ENCODE measurements at places on chromosomes 1 and 21.

DNA sequence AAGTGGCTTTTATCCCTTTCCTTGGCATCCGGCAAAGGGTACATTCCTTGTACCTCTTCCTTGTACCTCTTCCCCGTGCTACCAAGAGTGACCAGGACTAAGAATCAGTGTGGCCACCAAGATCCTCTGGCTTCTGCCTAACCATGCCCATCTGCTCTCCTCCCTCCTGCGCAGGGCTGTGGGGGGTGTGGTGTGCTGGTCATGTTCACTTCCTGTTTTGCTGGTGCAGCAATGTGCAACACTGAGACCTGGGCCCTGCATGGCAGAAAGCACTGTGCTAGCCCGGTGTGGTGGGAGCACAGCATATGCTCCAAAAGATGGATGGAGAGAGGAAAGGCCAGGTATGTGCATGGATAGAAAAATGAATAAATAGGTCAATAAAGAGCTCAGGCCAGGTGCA lies 33.3 kb upstream of the TENT5C start:
- DNase-seq = no peak

DNA sequence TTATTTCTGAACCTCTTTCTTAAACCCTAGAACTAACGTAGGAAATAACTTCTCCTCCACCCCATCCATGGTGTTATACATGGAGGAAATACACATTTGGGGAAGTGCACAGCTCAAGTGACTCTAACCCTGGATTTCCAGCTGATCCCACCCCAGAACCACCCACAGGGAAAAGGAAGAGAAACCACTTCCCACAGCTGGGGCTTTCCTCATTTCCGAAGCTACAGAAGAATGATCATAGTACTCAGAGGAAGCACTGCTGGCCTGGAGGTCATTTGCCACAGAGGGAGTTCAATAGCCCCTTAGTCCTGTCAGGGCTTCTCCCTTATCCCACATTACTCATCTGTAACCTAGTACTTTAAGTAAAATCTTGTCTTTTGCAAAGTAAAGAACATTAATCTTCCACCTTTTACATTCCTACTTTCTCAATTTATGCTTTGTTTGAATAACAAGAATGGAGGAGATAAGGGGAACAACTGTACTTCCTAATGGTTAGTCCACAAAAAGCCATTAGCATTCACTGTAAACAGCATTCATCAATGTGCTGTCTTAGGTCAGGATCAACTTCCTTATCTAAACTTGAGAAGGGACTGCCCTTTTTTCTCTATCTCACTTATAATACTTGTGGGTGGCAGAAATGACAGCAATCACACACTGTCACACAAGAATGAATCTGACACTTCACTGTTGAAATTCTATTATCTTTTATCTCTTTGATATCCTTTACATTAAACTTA lies 63.0 kb upstream of the RGS1 start:
- DNase-seq = no peak

DNA sequence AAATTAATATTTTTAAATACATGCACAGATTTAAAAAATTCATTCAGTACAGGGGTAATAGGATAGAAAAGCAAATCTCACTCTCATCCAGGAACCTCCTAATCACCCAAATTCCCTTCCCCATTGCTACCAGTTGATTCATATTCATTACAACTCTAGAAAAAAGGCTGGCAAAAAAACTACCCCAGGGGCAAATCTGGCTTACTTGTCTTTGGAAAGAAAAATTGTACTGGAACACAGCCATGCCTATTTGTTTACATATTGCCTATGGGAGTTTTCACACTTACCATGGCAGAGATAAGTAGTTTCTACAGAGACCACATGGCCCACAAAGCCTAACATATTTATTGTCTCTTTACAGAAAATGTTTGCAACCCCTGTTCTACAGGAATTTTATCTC lies 8.9 kb upstream of the RBM34 start:
- DNase-seq = no peak

DNA sequence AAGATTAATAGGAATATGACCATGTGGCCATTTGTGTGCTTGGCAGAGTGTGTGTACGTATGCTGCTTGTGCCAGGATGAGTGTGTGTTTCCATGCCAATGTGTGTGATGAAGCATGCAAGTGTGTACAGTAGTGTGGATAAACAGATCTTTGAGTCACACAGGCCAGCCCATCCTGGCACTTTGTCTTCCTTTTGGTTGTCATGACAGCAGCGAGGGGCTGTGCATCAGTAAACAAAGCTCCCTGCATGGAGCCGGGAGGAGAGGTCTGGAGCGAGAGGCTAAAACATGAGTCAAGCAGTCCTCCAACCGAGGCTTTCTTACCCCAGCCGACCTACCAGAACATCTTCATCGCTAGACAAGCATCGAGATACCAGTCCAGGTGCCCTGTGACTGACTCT lies 221.2 kb downstream of the CACNA1E start:
- no peak for DNase-seq

- no peak for DNase-seq
These were observed 33.2 kb downstream of the TRAF5 start for GRCh38 chr1:211359876-211360275.

DNA sequence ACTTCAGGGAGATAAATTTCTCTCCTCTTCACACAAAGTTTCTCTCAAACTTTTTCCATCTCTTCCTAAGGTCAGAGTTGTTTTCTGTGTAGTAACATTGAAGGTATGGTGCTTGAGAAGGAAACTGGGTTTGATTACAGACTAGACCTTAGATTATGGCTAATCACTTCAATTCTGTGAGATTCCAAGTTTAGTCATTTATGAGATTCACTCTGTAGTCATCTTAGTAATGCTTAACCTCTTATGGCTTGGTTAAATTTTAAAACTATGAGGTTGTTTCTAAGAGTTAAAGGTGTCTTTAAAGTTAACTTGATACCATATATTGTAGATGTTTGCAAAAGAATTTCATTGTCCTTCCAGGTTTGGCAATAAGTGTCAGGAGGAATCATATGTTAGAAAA lies 1092.2 kb downstream of the KCNT2 start:
- no peak for DNase-seq

DNA sequence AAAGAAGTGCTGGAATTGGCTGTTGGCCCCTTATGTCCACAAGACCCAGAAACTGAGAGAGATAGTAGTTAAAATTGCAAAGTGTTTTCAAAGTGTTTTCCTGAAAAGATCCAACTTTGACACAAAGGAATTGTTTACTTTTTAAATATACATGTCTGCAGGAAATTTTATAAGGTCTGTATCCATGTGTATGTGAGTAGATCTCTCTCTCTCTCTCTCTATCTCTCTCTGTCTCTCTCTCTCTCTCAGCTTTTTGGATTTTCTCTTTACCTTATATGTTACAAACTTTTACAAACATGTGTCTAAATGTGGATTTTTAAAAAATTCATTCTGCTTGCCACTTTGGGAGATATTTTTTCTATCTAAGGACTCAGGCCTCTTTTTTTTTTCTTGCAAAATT lies 358.6 kb downstream of the SIPA1L2 start:
- no peak for DNase-seq

DNA sequence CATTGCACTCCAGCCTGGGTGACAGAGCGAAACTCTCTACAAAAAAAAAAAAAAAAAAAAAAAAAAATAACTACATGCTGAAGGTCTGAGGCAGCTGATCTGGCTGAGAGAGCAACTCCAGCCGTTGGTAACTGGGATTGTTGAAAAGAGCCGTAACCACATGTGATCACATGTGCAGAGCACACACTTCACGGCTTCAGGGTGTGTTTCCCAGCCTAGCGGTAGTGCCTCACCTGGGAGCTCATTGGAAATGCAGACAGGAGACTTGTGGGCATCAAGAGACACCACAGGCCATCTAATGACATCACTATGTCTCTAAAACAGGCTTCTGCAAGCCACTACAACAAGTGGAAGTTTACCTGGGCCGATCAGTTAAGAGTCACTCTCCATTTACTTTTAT lies 11.8 kb upstream of the OTUD7B start:
- DNase-seq = no peak
